NCI-H2081 treated with DMSO at 0.1 percent for 48 hours (cell line): ENCODE measurements at places on chromosomes 7 and 10.

DNA sequence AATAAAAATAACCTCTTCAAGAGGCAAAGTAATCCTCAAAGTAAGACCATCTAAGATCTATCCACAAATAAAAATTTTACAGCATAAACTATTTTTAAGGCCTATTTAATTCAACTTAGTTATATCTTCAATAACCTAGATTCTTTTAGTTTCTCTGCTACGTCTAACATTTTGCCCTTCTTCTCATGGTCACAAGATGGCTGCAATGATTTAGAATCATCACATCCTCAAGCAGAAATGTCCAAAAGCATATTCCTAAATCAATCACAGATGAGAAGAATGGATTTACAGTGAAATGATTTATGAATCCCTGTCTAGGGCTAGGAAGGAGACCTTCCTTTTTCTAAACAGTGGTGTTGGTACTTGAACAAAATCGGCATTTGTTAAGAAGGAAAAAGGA, 304.7 kb downstream of the ARHGAP12 start:
- no peak for DNase-seq

DNA sequence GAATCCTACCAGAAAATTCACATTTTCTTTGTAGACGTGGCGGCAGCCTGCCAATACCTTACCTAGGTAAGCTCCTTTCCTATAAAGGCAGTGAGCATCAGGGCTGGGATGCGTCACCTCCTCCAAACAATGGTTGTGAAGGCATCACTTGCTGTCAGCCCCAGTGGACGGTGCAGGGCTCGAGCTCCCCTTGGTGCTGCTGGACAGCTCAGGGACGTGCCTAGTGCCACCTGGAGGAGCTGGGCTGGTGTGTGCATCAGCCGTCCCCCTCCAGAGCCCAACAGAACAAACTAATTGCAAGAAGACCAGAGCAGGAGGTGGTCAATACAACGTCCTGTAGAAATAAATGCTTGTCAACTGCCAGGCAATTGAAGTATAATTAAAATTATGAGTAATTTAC, 517.5 kb upstream of the FOXK1 start:
- no peak for DNase-seq

DNA sequence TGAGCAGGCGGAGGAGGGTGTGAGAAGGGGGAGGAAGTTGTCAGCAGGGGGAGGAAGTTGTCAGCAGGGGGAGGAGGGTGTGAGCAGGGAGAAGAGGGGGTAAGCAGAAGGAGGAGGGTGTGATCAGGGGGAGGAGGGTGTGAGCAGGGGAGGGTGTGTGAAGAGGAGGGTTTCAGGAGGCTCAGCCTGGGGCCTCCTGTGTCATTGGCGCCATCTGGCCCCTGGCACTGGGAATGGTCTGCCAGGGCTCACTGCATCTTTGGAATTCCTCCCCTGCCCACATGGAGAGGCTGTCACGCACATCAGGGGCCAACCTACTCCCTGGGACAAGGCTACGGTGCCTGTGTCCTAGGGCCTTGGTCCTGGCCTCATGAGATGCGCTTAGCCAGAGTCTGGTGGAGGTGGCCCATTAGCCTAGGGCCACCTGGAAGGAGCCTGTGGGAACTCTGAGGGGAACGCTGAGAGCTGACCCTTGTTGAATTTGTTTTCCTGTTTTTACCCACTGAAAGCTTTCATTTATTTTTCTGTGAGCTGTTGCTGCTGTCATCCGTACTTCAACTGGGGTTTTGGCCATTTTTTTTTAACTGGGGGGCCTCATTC, 18.0 kb downstream of the CAMK2B start:
- peak; percentile 15 for DNase-seq

- DNase-seq, result no peak
Observed at GRCh38 chr7:111586711-111587409, 24.6 kb upstream of the IMMP2L start.

DNA sequence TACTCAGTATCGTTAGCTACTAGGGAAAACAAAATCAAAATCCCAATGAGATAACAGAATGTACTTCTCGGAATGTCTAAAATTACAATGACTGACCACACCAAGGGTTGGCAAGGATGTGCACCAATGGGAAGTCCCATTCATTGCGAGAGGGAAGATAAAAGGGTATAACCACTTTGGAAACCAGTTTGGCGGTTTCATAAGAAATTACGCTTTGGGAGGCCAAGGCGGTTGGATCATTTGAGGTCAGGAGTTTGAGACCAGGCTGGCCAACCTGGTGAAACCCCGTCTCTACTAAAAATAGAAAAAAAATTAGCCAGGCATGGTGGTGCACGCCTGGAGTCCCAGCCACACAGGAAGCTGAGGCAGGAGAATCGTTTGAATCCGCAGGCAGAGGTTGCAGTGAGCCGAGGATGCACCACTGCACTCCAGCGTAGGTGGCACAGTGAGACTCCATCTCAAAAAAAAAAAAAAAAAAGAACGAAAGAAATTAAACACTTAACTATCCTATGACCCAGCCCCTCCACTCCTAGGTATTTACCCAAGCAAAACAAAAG, 7.6 kb downstream of the HACD1 start:
- DNase-seq, result no peak

DNA sequence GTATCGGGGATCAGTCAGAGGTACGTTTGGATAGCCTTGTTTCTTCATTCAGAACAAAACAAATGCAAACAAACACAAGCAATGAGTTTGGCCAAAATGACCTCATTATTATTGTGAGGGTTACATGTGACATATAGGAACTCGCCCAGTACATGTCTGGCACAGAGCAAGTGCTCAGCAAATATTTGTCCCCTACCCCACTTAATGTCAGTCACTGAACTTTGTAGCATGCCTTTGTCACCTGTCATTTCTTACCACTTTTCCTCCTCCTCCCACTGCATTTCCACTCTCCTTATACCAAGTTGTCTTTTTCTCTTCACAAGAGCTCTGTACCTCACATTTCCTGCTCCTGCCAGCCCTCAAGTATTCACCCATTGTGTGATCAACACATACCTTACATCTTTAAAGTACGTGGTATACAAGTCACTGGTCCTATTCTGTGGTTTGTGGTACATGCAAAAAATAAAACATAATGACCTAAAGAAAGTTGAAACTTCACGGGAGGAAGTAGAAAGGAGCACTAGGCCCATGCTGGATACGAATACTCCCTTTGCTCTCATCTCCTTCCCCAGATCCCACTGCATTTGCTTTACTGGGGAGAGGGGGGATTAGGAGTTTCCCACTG, 236.0 kb downstream of the INHBA start:
- no peak for DNase-seq

DNA sequence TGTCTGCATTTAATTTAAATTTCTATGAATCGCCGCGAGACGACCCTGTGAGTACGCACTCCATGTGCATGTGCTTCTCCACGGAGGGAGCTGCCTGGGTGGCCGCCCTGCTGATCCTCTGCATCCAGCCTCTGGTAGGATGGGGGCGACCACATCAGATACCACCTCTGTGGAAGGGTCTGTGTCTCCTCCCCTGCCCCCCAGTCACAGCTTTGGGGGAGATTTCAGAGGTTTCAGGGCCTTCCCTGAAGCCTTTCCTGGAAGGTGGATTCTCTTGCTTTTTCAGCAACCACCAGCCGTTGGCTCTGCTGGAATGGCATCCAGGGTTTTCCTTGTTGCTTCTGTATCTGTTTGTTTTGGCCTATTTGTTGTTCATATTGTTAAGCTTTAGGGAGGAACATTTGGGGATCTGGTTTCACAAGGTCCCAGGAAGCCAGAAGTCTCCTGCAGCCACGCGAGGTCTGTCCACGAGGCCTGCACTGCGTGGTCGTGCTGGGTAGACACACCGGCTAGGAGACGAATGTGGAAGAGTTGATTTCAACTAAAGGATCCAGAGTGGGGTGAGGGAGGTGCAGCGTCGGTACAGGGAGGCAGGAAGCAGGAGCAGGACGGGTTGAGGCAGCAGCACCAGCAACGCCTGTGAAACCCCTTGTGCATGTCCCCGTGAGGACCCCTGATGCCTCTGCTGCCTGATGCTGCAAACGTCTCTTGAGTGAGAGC, 329.1 kb downstream of the PTPRN2 start:
- DNase-seq, result no peak

- no peak for DNase-seq
Observed at GRCh38 chr7:28595076-28595475, 182.8 kb downstream of the CREB5 start.

- no peak for DNase-seq
Observed at GRCh38 chr10:112680586-112680985, 233.6 kb downstream of the VTI1A start.

- DNase-seq, result no peak
Observed at GRCh38 chr7:33379891-33380525, 250.6 kb downstream of the BBS9 start.

GRCh38 chr10:65945061-65945460, 980.8 kb upstream of the LRRTM3 start:
- no peak for DNase-seq

DNA sequence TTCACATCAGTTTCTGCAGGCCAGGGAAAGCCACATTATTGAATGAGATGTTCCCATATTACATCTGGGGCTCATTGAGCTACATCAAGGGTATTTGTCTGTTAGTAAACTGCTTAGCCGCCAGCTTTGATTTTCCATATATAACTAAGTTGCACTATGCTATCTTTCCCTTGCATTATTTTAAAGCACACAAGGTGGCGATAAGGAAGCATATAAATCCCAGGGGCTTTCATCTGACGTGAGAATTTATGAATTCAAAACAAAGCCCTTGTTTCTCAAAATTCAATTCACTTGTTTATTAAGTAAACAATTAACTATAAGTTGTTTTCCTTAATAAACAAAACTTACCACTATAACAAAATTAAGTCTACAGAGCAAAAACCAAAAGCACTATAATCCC, 334.1 kb upstream of the TPK1 start:
- DNase-seq, result peak; percentile 44

DNA sequence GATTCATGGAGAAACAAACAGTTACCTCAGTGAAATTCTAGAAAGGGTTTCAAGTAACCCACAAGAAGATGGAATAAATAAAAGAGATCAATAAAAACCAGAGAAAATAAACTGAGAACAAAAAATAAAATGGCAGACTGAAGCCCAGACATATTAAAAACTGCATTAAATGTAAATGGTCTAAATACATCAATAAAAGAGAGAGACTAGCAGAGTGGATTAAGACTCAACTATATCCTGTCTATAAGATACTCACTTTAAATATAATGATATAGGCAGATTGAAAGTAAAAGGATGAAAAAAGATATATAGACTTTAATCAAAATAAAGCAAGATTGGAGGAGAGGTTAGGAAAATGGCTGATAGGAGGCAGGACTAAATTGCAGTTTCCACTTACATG, 18.8 kb upstream of the EBF3 start:
- no peak for DNase-seq

GRCh38 chr7:81492240-81492639, 277.6 kb downstream of the HGF start:
- DNase-seq, result no peak

DNA sequence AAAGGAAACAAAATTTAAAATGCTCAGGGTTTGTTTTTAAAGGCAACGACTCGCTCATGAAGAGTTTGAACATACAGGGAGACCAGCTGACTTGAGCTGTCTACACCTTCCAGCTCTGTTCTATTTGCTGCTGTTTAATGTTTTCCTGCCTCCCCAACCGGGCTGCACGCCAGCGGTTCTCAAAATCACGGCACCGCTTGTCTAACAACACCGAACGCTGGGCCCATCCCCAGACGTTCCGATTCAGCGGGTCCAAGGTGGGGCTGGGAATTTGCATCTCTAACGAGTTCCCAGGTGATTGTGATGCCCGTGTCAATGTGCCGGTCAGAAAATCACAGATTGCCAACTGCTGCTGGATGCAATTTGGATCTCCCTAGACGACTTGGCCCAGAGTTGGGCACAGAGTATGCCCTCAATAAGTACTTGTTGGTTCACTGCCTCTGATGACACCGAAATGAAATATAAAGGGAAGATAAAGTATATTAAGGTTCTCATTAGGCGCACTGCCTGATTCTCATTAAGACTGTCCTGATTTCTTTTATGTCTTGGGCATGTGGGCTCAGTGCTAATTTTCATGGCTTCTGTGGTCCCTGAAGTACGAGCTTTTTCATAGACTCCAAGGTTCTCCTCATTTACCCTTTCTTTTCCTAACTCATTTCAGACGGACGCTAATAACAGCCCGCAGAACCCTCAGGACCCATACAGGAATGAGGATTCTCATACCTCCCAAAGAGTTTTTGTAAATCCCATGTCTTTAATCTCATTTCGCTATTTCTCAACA, 28.5 kb downstream of the CELF2 start:
- no peak for DNase-seq

- DNase-seq, result no peak
Observed at GRCh38 chr10:49007129-49007528, 67.5 kb upstream of the LRRC18 start.

DNA sequence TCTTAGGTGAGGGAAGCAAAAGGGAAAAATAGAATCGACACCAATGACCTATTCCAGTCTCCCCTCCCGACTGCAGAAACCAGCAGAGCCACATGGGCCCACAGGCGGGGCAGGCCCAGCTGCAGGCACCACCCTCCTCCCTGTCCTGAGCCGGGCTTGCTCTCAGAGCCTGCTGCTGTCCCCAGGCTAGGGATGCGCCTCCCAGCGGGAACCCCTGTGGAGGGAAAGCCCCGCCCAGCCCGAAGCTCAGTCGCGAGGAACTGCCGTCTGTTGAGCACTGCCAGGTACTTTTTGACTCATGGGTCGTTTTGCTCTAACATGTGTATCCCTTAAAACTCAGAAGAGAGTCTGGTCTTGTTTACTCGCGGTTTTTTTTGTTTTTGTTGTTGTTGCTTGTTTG, 124.5 kb upstream of the RET start:
- no peak for DNase-seq

DNA sequence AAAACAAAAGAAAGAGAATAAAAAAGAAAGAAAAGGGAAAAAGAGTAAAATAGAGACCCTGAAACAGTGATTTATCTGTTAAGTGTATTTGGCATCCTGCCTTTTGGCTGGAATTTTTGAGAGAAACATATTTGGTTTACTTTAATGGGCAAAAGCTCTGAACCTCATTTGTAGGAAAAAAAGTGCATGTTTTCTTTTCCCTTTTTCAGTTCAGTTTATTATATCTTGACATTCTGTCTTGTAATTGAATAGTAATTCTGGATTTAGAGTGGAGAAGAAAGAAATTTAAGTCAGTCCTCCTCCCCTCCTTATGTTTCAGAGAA, 69.5 kb downstream of the ARID5B start:
- DNase-seq, result no peak

- DNase-seq, result no peak
Observed at GRCh38 chr10:11197266-11197712, 179.6 kb downstream of the CELF2 start.

GRCh38 chr10:30055226-30055662, 4.1 kb downstream of the JCAD start:
- DNase-seq, result no peak

- no peak for DNase-seq
Observed at GRCh38 chr7:81482600-81483186, 287.2 kb downstream of the HGF start.

DNA sequence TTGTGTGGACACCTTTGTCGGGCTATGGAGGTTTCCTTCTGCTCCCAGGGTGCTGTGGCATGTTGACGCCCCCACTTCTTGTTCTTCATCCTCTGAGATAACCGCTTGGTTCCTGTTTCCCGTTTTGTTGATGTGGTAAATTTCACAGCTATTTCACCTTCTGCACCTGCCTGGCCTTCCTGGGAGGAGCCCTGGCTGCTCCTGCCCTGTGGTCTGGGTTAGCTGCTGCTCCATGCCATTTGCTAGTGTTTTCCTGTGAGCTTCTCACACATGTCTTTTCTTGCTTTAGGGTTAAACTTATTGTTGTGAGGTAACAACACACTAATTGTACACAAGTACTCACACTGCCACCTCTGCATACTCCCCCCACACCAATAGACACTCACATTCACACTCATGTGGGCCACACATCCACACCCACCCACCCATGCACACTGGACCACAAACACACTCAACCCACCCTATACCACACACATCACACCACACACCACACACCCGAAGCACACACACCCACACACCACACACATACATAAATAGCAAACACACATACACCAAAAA, 46.5 kb upstream of the MSMB start:
- no peak for DNase-seq
